Large intestine (tissue), 12 donors: ENCODE measurements at places on chromosomes 11 and 22. TPM values are rescaled to one million over a fixed set of nuclear protein-coding genes. Genes with fewer than 3 reads are reported as not detected.
A peak's percentile ranks its signal among the peaks of the same experiment; 100 is the strongest.

GRCh38 chr11:65500387-65501185 lies 1.7 kb downstream of the MALAT1 start:
- peak; percentile 60 for DNase-seq

GRCh38 chr11:116420030-116420429 lies 352.8 kb downstream of the BUD13 start:
- peak; percentile 35 for DNase-seq

DNA sequence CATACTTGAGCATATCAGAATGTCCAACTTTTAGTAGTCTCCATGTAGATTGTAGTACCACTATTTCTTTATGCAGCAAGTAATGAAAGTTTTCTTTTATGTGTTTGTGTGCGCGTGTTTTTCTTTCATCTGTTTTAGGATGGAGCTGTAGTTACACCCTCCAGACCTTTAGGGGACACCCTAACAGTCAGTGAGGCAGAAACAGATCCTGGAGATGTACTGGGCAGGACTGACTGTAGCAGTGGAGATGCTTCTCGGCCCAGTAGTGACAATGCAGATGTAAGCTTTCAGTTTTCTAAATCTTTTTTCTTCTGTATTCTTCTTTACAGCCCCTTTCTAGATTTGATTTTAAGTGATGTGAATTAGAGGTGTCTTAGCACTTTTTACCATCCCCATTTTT lies 79.9 kb upstream of the GRIK4 start:
- DNase-seq: peak; percentile 4

- no peak for DNase-seq
These were observed 555.1 kb downstream of the OPCML start for GRCh38 chr11:132977241-132977640.

DNA sequence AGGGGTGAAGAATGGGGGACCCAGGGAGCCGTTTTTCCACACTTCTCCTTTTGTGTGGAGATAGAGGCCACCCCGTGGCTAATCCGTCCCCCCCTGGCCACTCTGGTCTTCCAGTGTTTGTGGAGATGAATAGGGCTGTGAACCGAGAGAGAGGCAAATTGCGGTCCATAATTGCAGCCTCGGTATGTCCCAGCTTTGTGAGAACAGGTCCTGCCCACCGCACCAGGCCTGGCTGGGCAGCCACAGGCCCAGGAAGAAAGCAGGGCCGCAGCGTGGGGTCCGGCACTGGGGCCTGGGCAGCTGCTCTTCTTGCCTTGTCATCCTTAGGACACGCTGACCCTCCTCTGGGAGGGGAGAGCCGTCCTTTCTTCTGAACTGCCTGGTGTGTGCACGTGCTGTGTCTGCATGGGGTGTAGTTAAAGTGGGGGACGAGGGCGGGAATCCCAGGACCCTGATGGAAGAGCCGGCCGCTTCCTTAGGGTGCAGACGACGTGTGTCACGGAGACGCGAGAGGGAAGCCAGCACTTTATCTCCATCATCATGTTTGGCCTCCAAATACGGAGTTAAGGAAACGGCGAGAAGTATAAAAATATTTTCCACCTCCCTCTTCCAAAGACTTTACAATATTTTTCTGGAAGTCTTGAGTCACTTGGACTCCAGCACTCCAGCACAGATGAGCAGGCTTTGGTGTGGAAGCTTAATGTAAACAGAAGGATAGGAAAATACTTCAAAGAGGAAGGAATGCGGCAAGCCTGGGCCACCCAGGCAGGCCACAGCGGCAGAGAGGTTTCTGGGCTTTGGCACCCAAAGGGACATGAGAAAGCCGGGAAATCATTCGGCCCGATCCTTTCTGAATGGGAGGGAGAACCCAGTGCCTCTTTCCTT lies 1248.4 kb downstream of the BRD1 start:
- no peak for DNase-seq

DNA sequence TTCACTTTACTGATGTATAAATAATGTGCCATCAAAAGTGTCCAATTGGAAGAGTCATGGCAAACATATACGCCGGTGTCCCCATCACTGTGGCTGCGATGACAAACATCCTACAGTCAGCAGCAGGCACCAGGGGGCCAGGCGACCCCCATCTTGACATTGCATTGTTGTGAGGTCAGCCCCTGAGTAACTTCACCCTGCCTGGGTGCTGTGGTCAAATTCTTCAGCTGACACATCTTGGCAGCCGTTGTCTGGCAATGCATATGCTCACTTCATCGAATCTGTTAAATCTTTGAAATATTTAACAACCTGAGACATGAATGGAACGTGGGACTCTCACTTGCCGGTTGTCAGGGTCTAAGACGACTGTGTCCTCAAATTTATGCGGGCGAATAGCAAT lies 430.9 kb downstream of the BRD1 start:
- DNase-seq: no peak

DNA sequence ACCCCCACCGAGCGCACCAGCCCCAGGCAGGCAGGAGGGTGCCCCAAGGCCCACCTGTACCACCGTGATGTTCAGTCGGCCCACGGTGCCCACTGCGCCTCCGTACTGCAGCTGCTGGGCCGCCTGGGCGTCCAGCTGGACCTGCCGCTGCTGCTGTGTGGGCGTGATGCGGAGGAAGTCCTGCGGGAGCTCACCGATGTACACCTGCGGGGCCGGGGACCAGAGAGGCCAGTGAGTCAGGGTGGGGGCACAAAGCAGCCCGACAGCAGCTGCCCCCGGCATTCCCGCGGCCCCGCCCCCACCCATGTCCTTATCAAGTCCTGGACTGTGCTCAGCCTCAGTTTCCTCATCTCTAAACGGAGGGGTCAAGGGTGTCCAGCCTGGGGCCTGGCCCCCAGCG lies 13.8 kb downstream of the TOLLIP start:
- no peak for DNase-seq

DNA sequence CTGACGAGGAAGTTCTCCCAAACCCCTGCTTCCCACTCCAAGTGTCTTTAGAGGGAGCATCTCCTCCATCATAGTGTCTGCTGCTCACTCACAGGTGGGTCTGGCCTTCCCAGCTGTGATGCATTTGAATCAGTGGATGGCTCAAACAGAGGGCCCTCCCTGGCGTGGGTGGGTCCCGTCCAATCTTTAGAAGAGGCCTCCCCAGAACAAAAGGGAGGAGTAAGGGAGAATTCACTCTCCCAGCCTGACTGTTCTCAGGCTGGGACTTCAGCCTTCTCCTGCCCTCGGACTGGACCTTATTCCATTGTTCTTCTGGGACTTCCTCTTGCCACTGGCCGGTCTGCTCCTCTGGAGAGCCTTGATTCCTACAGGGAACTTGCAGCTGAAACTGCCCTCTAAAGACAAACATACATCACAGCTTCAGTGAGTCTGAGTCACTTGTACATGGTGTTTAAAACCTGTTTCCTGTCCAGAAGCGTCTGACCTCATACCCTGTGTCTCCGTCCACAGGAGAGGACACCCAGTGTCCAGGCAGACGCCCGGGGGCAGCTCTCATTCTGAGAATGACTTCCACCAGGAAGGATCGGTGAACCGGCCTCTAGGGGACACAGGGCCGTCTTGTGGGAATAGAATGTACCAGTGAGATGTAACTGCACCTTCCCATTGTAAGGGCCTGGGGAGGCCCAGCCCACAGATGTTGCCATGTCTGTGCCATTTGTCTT lies 234.7 kb downstream of the BRD1 start:
- DNase-seq: no peak

DNA sequence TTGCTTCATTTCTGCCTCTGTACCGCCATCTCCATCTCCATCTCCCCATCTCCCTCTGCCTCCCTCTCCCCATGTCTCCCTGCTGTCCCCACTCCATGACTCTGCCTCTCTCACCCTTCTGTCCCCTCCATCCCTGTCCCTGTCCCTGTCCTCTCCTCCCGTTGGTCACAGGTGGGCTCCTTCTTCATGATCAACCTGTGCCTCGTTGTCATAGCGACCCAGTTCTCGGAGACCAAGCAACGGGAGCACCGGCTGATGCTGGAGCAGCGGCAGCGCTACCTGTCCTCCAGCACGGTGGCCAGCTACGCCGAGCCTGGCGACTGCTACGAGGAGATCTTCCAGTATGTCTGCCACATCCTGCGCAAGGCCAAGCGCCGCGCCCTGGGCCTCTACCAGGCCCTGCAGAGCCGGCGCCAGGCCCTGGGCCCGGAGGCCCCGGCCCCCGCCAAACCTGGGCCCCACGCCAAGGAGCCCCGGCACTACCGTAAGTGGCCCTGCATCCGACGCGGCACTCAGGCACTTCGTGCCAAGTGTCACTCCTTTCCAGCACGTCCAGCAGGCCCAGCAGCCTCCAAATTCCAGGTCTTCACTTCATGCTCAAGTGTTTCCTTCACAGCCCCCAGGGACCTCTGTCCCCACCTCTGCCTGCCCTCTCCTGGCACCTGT lies 76.0 kb downstream of the CACNA1I start:
- no peak for DNase-seq

- DNase-seq: no peak
These were observed 238.5 kb downstream of the METTL15 start for GRCh38 chr11:28346721-28347120.

DNA sequence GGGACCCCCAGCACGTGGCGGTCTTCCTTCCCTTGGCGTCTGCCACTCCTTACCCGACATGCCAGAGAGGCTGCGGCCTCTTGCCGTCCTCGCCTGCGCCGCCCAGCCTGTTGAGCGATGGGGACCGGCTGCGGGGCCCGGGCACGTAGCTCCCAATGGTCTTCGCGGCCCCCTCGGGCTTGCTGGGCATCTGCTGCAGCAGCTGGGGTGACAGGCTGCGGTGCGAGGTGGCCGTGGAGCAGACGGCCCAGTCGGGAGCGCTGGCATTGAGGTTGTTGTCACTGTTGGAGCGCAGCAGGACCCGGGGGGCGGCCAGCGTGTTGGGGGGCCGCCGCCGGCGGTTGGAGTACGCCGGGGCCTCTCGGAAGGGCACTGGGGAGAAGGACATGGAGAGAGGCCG lies 422.0 kb downstream of the CTTN start:
- DNase-seq: no peak

DNA sequence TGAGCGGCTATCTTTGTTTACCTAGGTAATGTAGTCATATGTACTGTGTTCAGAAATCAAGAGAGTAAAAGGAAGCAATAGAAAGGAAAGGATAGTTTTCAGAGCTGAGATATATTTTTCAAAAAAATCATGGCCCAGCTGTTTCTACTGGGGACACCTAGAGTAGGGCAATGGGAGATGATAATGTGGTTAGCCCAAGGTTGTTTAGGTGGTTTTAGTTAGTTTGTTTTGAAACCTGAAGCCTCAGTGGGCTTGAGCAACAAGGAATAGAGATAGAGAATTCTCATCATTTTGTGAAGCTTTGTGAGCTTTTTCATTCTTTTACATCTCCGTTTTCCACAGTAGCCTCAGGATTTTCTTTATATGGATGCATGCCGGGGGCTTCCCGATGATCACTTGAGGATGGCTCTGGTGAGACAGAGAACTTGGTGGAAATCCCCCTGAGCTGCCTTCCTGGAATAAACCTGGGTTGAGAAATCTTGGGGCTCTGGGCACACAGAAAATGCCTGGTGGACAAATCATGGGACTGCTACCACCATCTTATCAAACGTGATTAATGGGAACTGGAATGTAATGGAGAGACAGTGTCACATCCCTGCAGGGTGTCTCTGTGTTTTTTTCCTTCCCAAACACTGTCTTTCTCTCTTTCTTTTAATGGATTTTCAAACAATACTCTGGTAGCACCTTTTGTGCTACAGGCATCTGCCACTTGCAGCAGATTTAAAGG lies 49.0 kb downstream of the ARHGAP42 start:
- no peak for DNase-seq

DNA sequence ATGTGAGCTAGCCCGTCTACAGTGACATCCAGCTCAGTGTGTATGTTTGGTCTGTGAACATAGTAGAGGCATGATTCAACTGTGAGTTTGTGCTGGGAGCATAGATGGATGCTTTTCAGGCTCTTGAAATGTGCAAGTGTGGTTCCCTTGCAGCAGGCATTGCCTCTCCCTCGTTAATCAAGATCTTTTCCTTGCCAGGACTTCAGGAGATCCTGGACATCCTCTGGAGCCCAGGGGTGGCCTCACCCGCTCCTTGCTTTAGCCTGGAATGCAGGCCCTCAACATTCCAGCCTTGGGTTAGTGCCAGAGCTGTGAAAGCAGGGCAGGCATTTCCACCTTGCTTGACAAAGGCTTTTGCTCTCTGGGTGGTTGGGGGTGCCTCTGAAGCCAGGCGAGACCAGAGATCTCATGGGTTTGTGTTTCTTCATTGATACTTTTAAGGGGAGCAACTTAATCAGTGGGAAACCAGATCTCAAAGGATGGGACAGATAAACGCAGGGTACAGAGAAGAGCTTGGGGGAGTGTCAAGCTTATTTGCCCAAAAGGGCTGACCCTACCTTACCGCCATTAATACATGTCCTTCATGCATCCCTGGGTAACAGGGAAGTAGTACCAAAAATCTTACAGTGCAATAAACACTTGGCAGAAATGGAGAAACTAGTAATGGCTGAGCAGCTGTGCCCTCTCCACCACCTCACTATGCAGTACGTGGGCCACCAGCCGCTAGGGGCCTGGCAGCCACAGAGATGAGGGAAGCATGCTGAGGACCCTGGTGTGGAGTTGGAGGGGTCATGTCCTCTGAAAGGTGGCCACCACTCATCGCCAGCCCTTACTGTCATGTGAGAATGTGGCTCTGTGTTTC lies 72.1 kb downstream of the PTPRJ start:
- no peak for DNase-seq

- no peak for DNase-seq
These were observed 33.4 kb downstream of the BCR start for GRCh38 chr22:23213581-23214334.

- DNase-seq: peak; percentile 49
These were observed at the start of gene PKNOX2 for GRCh38 chr11:125164422-125165110. PKNOX2 (plus strand) TSS chr11:125164751; CDS start chr11:125351306, 186,555 bp downstream.

GRCh38 chr11:45215098-45215865 lies 68.8 kb downstream of the PRDM11 start:
- no peak for DNase-seq

DNA sequence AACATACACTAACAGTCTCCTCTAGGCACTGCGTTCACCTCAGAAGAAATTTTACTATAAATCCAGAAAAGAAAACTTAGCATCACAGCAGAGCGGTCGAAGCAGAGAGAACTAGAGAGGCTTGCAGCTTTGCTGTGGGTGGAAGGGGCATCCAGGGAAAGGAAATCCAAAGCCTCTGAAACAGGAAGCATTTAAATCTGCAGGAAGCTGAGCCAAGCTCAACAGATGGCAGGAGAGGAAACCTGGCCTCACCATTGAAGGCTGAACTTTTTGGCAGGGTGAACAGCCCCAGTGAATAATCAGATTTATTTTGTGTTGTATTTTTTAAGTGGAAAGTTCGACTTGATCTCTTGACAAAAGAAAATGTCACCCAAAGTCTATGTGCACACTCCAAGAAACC lies 858.1 kb downstream of the OPCML start:
- DNase-seq: no peak

The CYB5R3 gene
- 201 TPM for polyA plus RNA-seq

The DCDC1 gene
- polyA plus RNA-seq: 1.2 TPM

The GANAB gene
- polyA plus RNA-seq: 272 TPM

The MADD gene
- polyA plus RNA-seq: 49.8 TPM

The MYH9 gene
- 191 TPM for polyA plus RNA-seq

The HEPHL1 gene
- 0.54 TPM for polyA plus RNA-seq

The IRAG1 gene
- polyA plus RNA-seq: 13.1 TPM

The RRM1 gene
- polyA plus RNA-seq: 48.2 TPM

The TMEM126A gene
- polyA plus RNA-seq: 48.6 TPM

The MRGPRE gene
- polyA plus RNA-seq: not detected
